Stimulated activated CD8-positive, alpha-beta memory T cell treated with anti-CD3 and anti-CD28 coated beads, Interleukin-15, amount 100 ng/mL, for 48 hours (primary cell): ENCODE measurements at places on chromosomes 4 and X.

DNA sequence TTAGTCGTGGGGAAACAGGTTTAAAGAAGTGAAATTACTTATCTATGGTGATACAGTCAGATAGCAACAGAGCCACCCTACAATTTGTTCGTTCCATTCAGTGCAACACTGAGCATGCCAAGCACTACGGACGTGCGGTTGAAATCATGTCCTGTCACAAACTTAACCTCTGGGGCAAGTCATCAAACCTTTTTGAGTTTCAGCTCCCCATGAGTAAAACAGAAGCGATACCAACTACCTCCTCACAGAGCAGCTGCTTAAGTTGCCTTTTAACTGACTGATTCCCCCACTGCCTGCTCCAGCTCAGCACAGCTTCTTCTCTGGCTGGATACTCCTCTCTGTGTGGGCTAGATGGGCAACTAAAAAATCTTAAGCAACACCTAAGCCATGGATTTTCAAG, 36.0 kb downstream of the LHFPL1 start:
- DNase-seq, result no peak

DNA sequence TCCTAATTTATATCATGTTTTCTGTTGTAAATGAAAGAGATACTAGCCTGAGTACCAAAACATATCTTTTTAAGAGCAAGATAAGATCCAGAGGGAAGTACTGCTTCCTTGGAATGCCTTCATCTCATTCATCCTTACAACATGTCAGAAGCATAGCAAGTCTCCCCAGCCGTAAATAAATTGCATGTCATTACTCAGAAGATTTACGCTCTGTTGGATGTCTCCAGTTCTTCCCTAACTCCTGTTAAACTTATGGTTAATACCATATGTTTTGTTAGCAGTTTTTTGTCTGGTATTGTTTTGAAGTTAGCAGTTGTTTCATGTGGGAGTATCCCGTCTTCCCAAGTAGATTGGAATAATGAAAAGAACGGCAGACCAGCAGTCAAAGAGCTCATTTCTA, 7.5 kb upstream of the GPC3 start:
- no peak for DNase-seq

DNA sequence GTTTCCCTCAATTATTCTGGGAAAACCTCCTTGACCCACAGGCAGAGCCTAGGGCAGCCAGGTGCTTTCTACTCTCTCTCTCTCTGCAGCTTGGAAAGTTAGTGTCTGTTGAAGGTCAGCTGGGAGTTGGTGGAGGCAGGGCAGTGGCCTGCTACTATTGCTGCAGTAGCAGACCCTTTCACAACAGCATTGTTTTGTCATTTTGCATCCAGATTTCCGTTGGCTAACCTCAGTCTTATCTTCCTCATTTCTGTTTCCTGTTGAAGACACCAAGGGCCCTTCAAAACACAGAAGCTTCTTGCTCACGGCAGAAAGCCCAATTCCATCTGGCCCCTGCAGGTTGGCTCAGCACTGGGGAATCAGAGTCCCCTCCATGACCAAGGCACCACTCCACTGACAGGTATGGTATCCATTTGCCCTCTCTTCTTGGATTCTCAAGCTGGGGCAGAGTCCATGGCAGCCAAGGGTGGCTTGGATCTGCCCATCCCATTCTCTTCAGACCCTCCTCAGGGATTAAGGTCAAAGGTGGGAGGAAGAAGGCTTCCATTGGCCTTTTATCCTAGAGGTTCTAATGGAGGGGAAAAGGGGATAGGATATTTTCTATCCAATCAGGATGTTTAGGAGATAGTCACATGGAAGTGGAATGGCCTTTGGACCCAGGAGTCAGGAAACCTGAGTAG, 24.6 kb downstream of the VSIG4 start:
- DNase-seq, result no peak

DNA sequence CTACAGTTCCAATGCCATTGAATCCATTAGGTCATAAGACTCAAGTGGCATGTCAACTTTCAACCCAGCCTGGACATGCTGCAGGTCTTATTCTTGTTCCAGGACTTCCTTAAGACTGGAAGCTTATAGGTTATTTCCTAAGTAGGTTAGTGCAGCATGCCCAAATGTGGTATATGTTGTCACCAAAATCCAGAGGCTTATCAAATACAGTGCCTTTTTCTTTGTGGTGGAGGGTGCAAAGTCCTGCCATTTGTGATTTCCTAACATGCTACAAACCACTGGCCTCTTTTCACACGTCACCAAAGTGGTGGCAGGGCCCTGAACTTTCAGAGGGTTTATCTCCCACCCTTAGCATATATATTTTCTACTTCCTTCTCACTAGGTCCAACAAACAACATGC, 9.7 kb upstream of the TMEM184C start:
- no peak for DNase-seq

GRCh38 chr4:65023081-65023480, 613.8 kb upstream of the TECRL start:
- DNase-seq, result no peak
